ENCODE measurements at places on chromosomes 3 and 15.

- no peaks in the 10 kb centered on the region for H3K27me3 ChIP-seq
- H3K27ac ChIP-seq = no peak overlapping the region
- no peak for DNase-seq
- peaks cover 52% of the 10 kb centered on the region for H3K36me3 ChIP-seq
- peaks cover 25% of the 10 kb centered on the region for H3K4me1 ChIP-seq
Observed at GRCh38 chr15:92974183-92974915, 74.2 kb downstream of the CHD2 start.

DNA sequence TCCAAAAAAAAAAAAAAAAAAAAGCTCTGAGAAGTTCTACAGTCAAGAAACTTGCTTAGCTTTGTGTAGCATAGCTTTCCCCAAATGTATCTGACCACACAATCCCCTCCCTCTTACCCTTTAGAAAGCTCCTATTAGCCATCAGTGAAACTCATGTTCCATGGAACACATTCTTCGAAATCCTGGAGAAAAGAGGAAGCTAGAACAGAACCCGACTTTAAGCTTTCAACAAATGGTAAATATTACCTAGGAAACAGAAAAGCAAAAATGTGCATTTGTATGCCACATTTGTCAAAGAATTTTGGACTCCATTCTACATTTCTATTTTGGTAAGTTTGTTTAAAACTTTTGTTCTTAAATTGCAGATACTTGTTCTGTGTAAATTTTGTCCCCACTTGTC, 17.4 kb upstream of the CRTC3 start:
- no peak overlapping the region for H3K27ac ChIP-seq
- no peaks in the 10 kb centered on the region for H3K27me3 ChIP-seq
- no peak for DNase-seq
- no peak overlapping the region for H3K4me3 ChIP-seq

DNA sequence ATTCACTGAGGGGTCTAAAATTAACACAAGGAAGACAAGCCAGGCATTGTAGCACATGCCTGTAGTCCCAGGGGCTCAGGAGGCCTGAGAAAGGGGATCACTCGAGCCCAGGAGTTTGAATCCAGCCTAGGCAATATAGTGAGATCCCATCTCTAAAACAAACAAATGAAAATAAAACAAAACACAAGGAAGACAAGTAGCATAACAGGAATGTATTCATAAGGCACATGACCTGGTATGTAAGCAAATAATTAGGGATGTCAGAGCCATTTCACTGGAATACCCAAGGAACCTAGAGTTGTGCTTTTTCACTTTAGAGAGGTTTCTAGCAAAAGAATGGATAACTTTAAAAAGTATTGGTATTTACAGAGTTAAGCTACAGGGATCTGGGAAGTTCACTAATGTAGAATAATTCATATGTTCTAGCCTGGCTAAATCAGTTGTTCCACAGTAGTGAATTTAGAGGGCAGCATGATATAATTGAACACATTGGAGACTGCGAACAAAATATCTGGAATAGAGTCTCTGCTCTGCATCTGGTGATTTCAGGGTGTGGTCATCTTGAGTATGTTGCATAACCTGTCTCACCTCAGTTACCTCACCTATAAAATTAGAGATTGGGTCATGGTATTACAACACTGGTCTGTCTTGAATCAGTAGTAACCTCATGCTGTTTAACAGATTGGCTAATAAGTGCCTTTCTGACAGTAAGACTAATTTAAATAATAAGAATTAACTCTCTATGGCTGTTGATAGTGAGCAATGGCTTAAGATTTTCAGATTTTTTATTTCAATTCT, 9.3 kb downstream of the GRAMD1C start:
- H3K4me3 ChIP-seq = no peak overlapping the region
- DNase-seq = no peak
- no peaks in the 10 kb centered on the region for H3K36me3 ChIP-seq
- H3K4me1 ChIP-seq = no peaks in the 10 kb centered on the region
- H3K27me3 ChIP-seq = no peaks in the 10 kb centered on the region
- H3K27ac ChIP-seq = no peak overlapping the region

GRCh38 chr3:32303977-32304881, 65.7 kb downstream of the CMTM8 start:
- H3K36me3 ChIP-seq = no peaks in the 10 kb centered on the region
- H3K4me1 ChIP-seq = peaks cover 53% of the 10 kb centered on the region
- peak overlapping the region; percentile 46 for H3K27ac ChIP-seq
- H3K4me3 ChIP-seq = no peak overlapping the region
- H3K27me3 ChIP-seq = no peaks in the 10 kb centered on the region

- H3K27me3 ChIP-seq = no peaks in the 10 kb centered on the region
- H3K4me1 ChIP-seq = no peaks in the 10 kb centered on the region
- H3K27ac ChIP-seq = no peak overlapping the region
Observed at GRCh38 chr3:54582424-54582823, 345.4 kb downstream of the LRTM1 start.

DNA sequence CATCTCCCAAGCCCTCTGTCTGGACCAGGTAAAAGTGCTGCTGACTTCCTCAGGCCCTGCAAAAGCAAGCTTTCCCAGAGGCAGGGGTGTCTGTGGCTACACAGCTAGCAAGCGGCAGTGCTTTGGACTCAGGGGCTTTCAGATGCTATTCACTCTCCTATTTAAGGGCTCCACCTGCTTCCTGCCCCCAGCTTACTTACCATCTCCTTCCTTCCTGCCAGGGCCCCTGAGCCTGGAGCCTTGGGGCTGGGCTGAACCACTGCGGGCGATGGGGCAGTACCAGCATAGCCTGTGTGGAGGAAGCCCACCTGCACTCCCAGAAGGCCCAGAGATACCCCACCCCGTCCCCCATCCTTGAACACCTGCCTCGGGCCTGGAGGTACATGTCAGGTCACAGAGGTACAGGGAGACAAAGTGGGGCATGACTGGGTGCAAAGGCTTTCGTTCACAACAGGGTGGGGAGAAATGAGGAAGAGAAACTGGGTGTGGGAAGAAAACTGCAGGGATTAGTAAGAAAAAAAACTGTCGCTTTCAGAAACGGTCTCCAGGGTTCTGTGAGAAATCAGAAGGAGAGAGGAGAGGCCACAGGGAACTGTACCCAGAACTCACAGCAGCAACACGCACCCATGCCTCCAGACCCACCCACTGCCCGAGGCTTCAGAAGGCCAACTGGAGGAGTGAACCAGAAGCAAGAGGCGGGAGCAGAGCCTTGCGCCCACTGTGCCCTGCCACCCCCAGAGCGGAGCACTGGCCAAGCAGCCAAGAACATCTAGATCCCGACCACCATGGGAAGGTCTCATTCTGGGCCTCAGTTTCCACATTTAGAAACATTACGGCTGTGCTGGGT, 49.5 kb downstream of the CCDC12 start:
- H3K27ac ChIP-seq = peak overlapping the region; percentile 73
- peak; percentile 34 for DNase-seq
- H3K4me3 ChIP-seq = no peak overlapping the region
- no peaks in the 10 kb centered on the region for H3K27me3 ChIP-seq
- H3K36me3 ChIP-seq = peaks cover 23% of the 10 kb centered on the region

DNA sequence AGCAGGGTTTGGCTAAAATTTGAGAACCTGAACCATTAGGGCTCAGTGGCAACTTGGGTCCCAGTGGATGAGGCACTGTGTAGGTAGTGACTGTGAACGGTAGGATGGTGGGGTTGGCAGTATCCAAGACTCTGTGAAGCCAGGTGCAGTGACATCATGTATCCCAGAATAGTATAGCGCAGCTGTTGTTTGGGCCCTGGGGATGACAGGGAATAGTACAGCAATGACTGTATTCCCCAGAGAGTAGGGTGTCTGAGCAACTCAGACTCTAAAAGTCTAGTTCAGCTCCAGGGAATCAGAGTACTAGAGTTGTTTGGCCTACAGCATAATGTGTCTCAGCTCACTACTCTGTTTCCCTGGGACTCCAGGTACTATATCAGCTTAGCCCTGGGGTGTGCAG, 20.7 kb upstream of the PPP2R3A start:
- no peak for DNase-seq
- no peaks in the 10 kb centered on the region for H3K4me1 ChIP-seq
- H3K36me3 ChIP-seq = no peaks in the 10 kb centered on the region
- H3K4me3 ChIP-seq = no peak overlapping the region
- H3K27ac ChIP-seq = no peak overlapping the region
- H3K27me3 ChIP-seq = peaks cover 17% of the 10 kb centered on the region

- peak overlapping the region; percentile 59 for H3K27ac ChIP-seq
- peak; percentile 72 for DNase-seq
Observed at GRCh38 chr3:53161820-53162671, 1.0 kb downstream of the PRKCD start.

GRCh38 chr15:41337631-41338522, 5.2 kb downstream of the NUSAP1 start:
- no peak overlapping the region for H3K4me3 ChIP-seq
- peaks cover 24% of the 10 kb centered on the region for H3K4me1 ChIP-seq
- H3K27ac ChIP-seq = no peak overlapping the region
- DNase-seq = no peak

GRCh38 chr3:113565555-113565954, 33.2 kb downstream of the SIDT1 start:
- H3K4me3 ChIP-seq = no peak overlapping the region
- H3K27ac ChIP-seq = no peak overlapping the region
- peaks cover 9% of the 10 kb centered on the region for H3K4me1 ChIP-seq
